ENCODE measurements at places on chromosomes 3 and 15.

DNA sequence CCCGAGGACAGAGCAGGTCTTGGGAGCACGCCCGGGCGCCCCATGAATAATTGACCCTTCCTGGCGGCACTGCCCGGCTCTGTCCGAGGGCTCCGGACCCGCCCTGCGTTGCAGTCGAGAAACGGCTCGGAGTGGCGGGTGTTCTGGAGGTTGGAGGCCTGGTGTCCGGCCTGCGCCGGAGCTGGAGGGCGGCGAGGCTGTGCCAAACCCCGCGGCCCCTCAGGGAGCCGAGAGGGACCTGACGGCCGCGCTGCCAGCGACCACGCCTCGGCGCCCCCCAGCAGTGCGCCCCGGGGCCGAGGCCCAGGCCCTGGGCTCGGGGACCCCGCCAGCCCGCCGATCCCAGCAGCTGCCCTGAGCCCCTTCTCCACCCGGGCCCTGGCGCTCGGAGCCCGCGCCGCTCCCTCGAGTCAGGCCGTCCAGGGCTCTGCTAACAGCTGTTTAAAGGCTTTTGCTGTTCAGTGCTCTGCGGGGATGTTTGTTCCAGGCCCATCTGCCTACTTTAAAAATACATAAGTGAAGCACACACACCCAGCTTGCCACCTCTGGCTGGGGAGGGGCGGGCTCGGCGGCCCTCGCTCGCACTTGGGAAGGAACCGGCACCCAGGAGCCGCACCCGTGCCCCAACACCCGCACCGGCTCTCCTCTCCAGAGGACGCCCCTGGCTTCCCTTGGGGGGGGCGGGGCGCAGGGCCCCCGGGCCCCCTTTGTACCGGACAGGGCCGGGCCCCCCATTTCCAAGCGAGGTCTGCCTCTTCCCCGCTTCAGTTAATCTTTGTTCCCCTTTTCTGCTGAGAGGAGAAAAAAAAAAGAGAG lies 730 bp upstream of the ZNF710 start:
- peak; percentile 32 for DNase-seq

GRCh38 chr15:73650416-73651126 lies 17.4 kb upstream of the NPTN start:
- DNase-seq, result peak; percentile 31

DNA sequence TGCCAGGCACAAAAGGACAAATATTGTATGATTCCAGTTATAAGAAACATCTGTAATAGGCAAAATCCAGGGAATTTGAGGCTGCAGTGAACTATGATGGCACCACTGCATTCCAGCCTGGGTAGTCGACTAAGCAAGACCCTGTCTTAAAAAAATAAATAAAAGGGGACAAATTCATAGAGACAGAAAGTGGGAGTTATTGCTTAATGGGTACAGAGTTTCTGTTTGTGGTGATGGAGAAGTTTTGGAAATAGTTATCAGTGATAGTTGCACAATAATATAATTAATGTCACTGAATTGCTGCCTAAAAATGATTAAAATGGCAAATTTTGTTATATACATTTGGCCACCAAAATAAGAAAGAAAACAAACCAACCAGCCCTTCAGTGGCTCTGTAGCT lies 27.6 kb upstream of the CNBP start:
- DNase-seq, result no peak

DNA sequence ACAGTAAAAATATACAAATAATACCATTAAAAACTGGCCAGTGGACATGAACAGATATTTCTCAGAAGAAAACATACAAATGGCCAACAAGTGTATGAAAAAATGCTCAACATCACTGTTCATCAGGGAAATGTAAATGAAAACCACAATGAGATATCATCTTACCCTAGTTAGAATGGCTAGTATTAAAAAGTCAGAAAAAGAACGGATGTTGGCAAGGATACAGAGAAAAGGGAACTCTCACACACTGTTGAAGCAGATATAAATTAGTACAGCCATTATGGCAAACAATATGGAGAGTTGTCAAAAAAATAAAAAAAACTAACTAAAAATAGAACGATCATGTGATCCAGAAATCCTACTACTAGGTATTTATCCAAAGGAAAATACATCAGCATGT lies 222.7 kb upstream of the NAALADL2 start:
- DNase-seq, result no peak

- DNase-seq, result no peak
Observed at GRCh38 chr3:179695672-179696313, 43.0 kb downstream of the USP13 start.

DNA sequence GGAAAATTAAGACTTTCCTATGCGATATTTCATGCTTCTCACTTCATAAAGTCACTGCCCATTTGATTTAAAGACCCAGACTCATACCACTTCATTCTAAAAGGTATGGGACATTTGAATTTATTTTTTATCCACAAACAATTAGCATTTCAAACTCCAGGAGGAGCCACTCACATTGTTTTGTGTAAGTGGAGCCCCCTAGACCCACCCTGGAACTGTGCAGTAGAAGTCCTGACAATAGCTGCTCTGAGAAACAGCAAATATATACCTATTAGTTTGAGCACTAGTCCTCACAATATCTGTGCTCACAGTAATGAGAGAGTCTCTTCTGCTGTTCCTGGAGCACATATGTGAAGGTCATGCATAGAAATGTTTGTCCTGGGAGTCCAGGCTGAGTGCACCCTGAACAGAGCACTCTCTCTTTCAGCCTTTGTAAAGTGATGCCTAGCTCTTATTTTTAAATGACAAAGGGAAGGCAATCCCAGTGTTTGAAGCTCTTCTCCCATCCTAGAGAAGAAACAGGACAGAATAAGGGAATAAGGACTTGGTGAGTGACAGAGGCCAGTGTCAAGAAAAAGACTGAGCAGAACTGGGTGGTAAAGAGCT lies 127.5 kb upstream of the STRIT1 start:
- DNase-seq, result no peak

- DNase-seq, result no peak
Observed at GRCh38 chr3:145490088-145491048, 670.6 kb downstream of the PLOD2 start.

- DNase-seq, result peak; percentile 44
Observed at GRCh38 chr3:79361748-79362378, 405.9 kb downstream of the ROBO1 start.

DNA sequence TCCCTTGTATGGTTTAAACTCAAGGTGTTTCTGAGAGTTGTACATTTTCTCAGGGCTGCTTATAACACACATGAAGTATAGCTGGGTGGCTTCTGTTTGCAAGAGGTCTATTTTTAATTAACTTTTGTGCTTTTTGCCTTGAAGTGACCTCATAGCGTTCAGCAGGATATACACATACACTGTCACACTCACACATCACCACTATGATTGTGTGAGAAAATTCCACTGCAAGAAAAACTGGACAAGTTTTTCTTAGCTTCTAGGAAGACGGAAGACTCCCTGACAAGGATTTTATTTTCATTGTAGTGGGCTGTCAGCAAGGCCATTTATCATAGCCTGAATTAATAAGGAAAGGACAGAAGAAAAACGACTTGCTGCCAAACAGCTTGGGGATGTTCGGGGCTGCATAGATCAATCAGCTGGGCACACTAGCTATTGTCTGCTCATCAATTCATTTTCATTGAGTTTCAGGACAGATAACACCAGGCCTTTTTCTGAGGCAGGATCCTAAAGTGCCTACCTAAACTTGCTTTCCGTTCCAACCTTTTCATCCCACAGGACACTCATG lies 192.8 kb upstream of the CRBN start:
- no peak for DNase-seq

- DNase-seq, result no peak
Observed at GRCh38 chr15:58217460-58217859, 79.3 kb downstream of the AQP9 start.

GRCh38 chr3:150741497-150742140 lies 21.4 kb downstream of the SIAH2 start:
- no peak for DNase-seq

DNA sequence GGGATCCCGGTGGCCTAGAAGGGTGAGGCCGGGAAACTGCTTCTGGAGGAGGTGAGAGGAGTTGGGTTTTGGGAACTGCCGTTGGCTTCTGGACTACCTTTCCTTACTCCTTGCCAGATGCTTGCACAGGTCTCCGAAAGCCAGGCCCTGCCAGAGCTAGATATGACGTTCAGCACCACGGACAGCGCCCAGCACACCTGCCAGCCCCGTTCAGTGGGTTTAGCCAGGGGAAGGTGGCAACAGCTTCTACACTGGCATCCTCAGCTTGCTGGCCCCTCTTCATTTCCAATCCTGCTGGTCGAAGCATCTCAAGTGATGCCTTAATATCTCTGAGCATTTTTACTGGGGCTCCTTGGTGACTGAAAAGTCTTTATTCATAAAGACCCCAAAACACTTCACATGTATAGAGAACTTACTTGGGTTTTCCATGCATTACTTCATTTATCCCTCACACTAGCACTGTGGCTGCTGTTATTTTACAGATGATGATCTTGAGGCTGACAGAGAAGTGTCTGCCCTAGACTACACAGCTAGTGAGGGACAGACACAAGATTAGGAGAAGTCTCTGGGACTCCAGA lies 21.9 kb downstream of the HCN4 start:
- peak; percentile 35 for DNase-seq

Data from fibroblast of skin of right quadriceps (primary cell).